Astrocyte (in vitro differentiated cells and primary cell): ENCODE measurements at places on chromosomes 16 and 17.

DNA sequence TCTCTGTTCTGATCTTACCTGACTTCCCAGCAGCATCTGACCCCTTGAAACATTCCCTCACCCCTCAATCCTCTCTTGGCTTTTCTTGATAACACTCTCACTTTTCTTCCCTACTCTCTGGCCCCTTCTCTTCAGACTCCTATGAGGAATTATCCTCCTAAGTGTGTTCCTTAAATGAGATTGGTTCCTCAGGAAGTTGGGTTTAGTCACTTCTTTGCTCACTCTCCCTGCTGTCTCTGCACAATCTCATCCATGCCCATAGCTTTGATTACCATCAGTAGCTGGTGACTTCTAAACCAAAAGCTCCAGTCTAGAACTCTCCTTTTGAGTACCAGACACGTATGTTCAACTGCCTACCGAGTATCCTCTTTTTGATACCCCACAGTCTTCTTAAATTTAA lies 13.0 kb downstream of the MED24 start:
- DNase-seq: no peak

GRCh38 chr16:1614456-1615102 lies 2.4 kb downstream of the CRAMP1 start:
- DNase-seq: no peak

DNA sequence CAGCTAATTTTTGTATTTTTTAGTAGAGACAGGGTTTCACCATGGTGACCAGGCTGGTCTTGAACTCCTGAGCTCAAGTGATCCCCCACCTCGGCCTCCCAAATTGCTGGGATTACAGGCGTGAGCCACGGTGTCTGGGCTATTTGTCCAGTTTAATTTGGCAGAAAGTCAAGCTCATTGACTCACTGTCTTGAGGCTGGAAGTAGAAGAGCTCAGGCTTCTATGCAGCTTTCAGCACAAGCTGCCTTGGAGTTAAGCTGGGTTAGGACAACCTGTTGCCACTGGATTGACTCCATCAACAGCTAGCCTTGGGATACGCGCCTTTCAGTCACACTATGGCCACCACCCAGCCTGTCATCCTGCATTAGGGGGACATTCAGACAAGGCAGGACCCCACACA lies 76.2 kb upstream of the DNAH17 start:
- DNase-seq: peak; percentile 59

- no peak for DNase-seq
Measured at GRCh38 chr17:13182450-13182849, 164.6 kb upstream of the ELAC2 start.

GRCh38 chr17:35116845-35117244 lies 2.8 kb downstream of the RAD51D start:
- no peak for DNase-seq

DNA sequence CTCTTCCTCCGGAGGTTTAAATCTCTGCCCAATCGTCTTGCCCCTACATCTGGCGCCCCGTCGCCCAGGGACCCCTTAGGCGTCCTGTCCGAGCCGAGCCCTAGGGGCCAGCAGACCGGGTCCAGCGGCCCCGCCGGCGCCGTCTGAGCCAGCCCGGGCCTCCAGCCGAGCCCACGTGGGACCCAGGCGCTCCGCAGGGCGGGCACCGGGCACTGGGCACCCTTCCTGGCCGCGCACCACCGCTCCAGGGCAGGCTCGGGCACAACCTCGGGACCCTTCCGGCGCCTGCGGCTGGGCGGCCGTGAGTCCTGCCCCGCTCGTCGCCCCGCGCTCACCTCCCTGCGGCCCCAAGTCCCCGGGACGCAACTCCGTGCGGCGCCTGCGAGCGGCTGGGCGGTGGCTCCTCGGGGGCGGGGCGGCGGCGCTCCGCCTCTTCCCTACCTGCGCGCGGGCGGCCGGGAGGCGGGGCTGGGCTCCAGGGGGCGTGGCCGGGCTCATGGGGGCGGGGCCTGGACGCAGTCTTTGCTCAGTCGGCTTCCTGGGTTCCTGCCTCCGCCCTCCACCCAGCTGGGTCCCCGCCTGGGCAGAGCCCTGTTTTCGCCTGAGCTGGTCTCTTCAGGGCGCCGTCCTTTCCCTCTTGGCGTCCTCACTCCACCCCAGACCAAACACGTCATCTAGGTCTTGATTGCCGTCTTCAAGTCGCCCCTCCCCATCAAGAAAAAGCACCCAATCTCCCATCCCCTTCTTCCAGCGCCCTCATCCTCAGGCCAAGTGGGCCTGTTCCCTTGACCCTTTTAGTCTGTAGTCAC lies at the start of gene RHBDF2:
RHBDF2 (minus strand) TSS at position 406 of the 809 bp plus-strand sequence. CDS start 19,899 bp downstream, outside the sequence.
- DNase-seq: peak; percentile 43

DNA sequence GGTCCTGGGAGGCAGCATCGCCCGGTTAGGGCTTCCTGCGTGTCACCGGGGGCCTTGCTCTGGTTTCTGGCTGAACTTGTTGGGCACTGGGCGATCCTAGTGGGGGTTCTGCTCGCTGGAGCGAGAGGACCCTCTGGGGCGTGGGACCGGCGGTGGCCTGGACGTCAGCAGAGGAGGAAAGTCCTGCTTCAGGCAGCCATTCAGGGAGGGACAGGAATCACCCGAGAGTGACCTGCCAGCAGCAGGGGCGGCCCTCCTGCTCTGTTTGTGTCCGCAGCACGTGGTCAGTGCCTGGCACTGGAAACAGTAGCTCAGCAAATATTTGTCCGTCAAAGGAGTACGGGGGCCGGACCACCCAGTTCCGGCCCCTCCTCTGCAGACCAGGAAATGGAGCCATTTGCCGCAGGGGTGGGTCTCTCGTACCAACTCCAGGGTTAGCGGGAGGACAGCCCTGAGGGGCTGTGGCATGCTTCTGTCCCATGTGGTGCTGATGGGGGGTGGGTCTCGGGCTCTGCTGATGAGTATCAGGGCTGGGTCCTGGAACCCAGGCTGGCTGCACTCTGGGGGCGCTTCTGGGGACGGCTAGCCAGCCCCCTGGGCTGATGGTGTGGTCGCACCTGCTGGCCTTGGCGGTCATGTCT lies 48.3 kb downstream of the BAIAP2 start:
- no peak for DNase-seq

DNA sequence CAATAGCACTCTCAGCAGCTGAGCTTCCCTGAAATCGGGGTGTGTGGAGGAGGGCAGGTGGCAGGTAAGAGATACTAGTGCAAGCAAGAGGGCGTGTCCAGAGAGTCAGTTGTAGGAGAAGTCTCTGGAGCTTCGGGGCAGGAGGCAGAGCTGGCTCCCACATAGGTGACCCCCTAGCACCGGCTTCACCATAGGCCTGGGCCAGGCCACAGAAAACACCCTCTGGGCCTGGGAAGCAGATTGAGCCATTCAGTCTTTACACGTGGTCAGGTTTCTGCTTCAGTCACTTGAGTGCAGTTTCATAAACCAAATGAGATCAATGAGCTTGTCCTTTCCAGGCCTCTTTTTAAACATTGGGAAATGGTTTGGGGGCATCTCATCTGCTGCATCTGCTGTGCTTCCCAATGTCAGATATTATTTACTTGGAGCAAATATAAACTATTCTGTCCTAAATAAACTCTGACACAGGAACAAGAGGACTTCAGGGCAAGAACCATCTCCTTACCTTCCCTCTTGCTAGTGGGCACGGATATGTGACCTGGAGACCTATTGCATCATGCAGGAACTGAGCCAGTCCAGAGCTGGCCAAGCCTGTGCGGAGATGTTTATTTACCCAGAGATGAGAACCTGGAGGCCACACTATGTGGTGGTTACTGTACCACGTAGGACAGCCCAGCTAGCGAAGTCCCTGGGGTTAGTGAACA lies 16.1 kb downstream of the CCR7 start:
- peak; percentile 83 for DNase-seq

DNA sequence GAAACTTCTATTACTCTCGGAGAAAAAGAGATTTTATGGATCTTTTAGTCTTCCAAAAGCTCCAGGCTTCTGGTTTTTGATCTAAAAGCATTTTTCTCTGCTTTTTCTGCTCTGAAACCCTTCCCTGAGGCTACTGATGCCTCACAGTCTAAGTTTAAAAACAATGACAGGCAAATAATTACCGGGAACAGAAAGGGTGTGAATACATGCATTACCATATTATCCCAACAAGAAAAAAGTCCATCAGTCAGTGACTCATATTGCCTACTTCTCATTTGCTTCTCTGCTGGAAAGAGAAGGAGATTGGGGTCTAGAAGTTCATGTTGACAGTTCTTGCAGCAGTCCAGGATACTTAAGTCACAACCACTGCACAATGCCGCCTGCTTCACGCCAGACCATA lies 482.9 kb upstream of the C16orf82 start:
- no peak for DNase-seq

- peak; percentile 13 for DNase-seq
Measured at GRCh38 chr16:79601092-79601930, 774 bp upstream of the MAF start.

- DNase-seq: peak; percentile 35
Measured at GRCh38 chr16:50925758-50926357, 184.0 kb downstream of the CYLD start.

- no peak for DNase-seq
Measured at GRCh38 chr16:49780433-49780832, 75.5 kb downstream of the ZNF423 start.

- peak; percentile 69 for DNase-seq
Measured at GRCh38 chr17:57577751-57578607, 167.1 kb downstream of the CCDC182 start.

- DNase-seq: no peak
Measured at GRCh38 chr16:3131755-3132377, 3.0 kb upstream of the ZNF213 start.

GRCh38 chr16:27273330-27273669 lies 4.7 kb upstream of the NSMCE1 start:
- no peak for DNase-seq
